ENCODE measurements at places on chromosomes 7 and 10.

- no peak for DNase-seq
Measured at GRCh38 chr7:66602159-66602558, 26.5 kb upstream of the KCTD7 start.

GRCh38 chr10:104309980-104310978, 28.0 kb downstream of the ITPRIP start:
- peak; percentile 90 for DNase-seq

GRCh38 chr7:152674860-152675758, 832 bp downstream of the XRCC2 start:
- DNase-seq = no peak

GRCh38 chr7:44438816-44439215, 51.6 kb downstream of the NUDCD3 start:
- no peak for DNase-seq

DNA sequence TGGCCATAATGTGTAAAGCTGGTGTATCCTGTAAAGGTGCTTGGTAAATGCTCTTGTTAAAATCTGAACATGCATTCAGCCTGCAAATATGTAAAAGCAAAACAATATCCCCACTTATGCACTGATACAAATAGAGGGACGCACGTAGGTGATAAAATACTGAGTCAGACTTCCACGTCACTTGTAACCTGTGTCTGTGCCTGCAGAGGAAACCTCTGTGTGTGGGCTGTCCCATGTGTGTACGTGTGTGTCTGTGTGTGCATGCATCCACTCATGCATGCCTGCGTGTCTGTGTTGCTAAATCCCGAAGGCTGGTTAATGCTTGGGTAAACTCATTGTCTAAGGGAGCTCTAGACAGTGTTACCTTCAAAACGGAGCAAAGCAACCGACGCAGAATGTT, 68.9 kb downstream of the KLF6 start:
- no peak for DNase-seq

DNA sequence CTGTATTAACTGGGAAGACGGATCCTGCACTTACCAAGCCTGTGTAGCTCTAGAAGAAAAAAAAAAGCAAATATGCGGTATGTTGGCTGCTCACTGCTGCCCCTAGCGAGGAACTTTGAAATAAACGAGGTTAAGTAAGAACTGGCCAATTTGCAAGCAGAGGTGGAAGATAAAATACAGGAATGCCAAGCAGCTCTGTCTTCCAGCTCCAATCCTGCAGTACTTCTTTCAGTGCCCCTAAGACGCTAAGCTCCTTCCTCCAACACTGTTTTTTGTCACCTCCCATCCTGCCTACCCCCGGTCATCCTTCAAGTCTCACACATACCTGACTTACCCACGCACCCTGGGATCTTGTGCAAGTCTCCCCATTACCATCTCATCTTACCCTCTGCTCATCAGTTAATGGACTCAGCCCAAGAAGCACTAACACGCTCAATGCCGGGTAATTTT, 809 bp downstream of the C10orf143 start:
- peak; percentile 56 for DNase-seq

GRCh38 chr7:1026721-1027161, 17.6 kb upstream of the GPR146 start:
- DNase-seq = no peak

GRCh38 chr7:73887762-73888161, 26.8 kb downstream of the TMEM270 start:
- no peak for DNase-seq

DNA sequence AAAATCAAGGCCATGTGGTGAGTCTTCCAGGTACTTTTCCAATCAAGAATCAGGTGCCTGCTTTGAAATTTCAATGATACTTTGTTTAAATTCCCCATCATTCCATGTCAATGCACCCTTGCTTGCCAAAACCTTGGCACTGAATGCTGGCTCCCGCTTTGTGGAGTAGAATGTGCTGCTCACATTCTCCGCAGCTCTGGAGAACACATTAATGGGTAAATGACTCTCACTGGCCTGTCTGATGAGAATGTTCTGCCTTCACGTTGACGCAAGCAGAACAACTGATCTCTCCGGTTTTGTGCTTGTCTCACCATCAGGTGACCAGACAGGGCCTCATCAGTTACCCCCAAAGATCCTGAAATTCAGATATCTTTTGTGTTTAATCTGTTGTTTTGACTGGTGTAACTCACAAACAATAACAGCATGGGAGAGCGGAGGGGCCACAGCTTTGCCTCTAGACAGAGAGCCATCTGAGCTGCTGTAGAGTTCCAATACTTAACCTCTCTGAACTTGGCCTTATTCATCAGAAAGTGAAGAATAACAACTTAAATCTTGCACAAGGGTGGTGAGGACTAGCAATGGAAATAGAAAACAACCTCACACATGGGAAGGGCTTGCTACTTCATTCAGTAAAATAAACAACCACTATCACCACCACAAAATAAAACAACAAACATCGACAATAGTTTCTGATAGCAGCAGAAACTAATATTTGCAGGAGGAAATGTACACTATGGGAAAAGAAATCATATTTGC, 276.9 kb upstream of the IGFBP3 start:
- no peak for DNase-seq

DNA sequence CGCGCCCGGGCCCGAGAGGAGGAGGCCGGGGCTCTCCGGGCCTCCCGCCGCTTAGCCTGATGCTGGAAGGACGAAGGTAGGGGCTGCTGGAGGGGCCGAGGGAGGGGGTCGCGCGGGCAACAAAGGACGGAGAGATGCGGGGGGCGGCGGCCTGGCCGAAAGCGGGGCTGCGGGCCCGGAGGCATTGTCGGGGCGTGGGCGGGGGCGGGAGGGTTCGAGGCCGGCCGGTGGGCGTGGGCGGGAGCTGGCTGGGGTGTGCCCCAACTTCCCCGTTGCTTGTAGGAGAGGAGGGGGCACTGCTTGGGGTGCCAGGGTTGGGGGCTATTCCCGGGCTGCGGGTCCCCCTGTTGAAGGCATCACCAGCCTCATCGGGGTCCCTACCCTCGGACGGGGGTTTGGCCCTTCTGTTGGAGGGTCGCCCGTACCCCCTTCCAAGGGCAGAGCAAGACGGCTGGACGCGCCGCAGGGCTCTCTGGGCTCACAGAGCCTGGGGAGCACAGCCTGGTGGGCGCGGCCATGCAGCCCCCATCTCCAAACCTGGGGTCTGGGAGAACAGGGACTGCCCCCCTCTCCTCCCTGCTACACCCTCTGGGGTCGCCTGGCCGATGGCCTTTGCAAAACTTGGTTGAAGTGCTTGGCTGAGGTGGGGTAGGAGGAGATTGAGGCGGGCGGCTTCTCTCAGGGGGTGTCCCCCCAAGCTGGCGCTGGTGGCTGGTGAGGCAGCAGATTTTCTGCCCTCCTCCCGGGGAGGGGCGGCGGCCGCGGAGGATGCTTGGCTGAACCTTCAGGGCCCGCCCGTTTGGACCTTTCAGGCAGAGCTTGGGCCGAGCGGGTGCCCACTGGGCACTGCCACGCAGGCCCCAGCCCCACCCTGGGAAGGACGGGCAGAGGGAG, 699 bp downstream of the CLIP2 start:
- no peak for DNase-seq

DNA sequence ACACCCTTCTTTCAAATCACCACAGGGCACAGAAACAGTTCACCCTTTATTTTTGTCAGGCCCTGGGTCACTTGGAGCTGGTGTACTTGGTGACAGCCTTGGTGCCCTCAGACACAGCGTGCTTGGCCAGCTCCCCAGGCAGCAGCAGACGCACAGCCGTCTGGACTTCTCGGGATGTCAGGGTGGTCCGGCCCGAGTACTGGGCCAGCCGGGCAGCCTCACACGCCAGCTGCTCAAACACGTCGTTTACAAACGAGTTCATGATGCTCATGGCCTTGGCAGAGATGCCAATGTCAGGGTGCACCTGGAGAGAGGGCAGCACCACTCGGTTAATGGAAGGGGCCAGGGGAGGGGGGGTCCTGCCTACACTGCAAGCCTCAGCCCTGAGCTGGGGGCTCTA, 2.5 kb downstream of the H2BK1 start:
- DNase-seq = no peak

DNA sequence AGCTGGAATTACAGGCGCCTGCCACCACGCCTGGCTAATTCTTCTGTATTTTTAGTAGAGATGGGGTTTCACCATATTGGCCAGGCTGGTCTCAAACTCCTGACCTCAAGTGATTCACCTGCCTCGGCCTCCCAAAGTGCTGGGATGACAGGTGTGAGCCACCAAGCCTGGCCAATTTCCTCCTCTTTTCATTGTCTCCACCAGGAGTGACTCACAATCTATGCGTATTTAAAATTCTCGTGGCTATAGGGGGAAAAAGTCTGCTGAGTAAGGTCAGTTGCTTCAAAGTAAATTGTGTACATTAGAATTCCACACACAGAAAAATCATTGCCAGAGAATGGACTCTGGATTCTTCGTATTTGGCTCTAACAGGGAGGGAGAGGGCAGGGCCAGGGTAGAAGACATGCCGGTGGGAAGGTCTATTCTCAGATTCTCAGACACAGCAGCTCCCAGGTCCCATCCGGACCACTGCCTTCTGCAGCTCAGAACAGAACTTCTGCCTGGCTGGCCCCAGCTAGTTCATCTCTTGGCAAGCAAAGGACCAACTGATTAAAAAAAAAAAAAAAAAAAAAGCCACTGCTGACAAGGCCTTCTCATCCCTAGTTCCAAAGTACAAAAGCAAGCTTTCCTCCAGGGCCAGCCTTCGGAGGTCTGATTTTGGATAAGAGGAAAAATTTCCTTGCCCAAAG, 22.2 kb downstream of the PSPH start:
- DNase-seq = no peak

DNA sequence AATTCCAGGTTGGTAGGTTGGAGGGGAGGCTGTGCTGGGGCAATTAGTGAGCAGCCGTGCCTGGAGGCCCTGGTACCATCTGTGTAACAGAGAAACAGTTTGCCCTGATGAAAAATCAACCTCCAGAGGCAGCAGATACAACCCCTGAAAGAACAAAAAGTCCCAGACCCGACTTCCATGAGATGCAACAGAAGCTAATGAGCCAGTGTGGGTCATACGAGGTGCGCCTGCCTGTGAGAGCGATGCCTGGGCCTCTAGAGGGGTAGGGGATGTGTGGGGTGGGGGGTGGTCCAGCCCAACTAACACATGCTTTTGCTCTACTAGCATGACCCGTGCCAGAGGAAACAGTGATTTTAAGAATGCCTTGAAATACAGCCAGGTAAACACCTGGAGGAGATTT, 39.3 kb downstream of the CELF2 start:
- no peak for DNase-seq

GRCh38 chr10:113604572-113604971, 51.7 kb downstream of the HABP2 start:
- no peak for DNase-seq

- DNase-seq = no peak
Measured at GRCh38 chr10:61786728-61787127, 114.8 kb upstream of the ARID5B start.

GRCh38 chr7:148838905-148839304, 45.2 kb downstream of the EZH2 start:
- DNase-seq = no peak

DNA sequence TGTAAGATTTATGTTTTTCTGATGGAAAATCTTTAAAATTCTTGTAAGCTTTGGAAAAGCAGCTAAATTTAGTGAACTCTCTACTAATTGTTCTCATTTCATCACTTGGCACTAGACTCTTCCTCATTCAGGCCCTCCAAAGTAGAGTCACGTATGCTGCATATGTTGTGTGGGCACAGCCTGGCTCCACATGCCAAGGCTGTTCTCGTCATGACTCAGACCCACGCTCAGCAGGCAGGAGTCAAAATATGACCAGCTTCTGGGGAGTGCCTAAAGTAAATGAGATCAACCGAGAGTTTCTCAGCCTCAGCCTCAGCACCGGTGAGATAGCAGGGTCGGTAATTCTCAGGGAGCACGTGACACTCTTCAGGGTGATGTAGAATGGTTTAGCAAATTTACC, 1672.9 kb downstream of the REEP3 start:
- DNase-seq = no peak
